ENCODE measurements at places on chromosomes 7 and 10.

GRCh38 chr10:77682393-77683087 lies 44.9 kb upstream of the KCNMA1 start:
- no peaks in the 10 kb centered on the region for H3K27me3 ChIP-seq
- H3K27ac ChIP-seq: no peak overlapping the region
- H3K4me3 ChIP-seq: no peak overlapping the region
- no peak for DNase-seq

DNA sequence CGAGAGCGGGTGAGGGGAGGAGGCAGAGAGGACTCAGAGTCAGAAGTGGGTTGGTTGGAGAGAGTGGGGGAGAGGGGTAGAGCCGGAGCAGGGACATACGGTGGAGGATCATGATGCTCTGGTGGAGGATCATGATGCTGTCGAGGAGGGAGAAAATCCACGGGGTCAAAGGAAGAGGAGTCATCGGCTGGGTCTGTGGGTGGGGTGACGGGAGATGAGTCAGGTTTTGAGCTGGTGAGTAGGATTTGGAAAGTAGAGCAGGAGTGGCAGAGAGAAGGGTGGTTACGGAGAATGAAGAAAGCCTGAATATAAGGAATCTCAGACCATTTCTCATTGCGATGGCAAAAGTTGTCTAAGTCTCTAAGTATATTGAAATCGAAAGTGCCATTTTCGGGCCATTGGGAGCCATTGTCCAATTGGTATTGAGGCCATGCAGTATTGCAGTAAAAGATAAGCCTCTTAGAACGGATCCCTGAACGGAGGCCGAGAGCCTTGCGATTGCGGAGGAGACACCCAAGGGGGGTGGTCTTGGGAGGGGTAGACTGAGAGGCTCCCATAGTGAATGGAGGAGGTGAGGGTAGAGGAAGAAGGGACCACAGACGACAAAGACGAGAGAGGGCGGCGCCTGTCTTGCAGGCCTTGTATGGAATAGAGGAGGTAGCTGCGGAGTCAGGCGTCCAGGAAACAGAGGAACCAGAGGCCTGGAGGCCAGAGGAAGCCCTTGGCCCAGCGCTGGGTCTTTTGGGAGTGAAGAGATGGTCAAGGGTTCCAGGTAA lies 23.8 kb downstream of the SCIN start:
- DNase-seq: no peak
- no peak overlapping the region for H3K4me3 ChIP-seq
- no peaks in the 10 kb centered on the region for H3K36me3 ChIP-seq
- H3K4me1 ChIP-seq: no peaks in the 10 kb centered on the region
- no peak overlapping the region for H3K27ac ChIP-seq
- no peaks in the 10 kb centered on the region for H3K27me3 ChIP-seq

DNA sequence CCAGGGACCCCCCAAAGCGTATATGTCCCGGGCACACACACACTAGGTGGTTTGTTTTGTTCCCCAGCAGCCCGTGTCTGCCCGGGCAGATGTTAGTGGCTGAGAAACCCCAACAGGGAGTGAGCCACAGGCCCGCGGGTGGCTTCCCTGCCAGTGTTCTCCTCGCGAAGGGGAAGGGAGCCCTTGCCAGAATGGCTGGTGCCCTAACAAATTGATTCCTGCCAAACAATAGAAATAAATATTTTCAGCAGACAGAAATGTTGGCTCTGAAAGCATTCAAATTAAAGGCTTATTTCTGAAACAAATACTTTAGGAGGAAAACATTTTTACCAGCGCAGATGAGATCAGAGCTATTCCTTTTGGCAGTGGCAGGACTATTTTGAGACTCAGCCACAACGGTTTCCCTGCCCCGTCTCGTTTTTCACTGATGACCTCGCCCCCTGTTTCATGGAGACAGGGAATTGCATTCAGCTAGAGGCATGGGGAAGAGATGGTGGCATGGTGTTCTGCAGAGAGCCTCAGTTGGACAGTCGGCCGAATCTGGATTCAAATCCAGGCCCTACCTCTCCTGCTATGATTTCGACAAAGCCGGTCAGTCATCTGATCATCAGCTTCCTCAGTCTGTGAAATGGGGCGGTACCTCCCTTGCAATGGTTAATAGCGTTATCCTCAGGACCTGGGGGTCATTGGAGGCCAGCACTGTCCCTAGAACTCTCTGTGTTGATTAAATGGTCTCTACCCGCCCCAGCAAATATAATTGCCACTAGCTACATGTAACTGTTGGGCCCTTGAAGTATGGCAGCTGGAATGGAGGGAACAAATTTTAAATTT lies 84.5 kb downstream of the CUX1 start:
- no peak for DNase-seq
- no peak overlapping the region for H3K4me3 ChIP-seq
- H3K27me3 ChIP-seq: no peaks in the 10 kb centered on the region

GRCh38 chr7:3106361-3106826 lies 62.7 kb upstream of the CARD11 start:
- no peak overlapping the region for H3K4me3 ChIP-seq
- no peaks in the 10 kb centered on the region for H3K27me3 ChIP-seq
- H3K27ac ChIP-seq: no peak overlapping the region
- H3K4me1 ChIP-seq: no peaks in the 10 kb centered on the region
- DNase-seq: no peak
- no peaks in the 10 kb centered on the region for H3K36me3 ChIP-seq

DNA sequence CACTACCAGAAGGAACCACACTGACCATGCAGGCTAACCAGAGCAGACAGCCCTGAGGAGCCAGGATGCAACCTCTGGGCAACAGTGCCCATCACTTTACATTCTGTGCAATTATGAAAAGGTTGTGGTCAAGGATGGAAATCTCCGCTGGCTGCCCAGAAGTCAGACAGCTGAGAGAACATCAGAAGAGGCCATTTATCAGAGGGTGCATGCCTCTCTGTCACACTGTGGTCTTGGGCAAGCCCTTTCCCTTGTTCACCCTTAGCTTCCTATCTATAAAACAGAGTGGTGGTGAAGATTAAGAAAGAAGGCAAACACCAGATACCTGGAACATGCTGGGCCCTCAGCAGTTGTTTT lies 120.7 kb upstream of the GDF10 start:
- no peaks in the 10 kb centered on the region for H3K4me1 ChIP-seq
- no peak overlapping the region for H3K4me3 ChIP-seq
- H3K36me3 ChIP-seq: no peaks in the 10 kb centered on the region
- no peak overlapping the region for H3K27ac ChIP-seq
- DNase-seq: no peak

GRCh38 chr7:30403477-30403876 lies 75.1 kb downstream of the NOD1 start:
- H3K4me3 ChIP-seq: no peak overlapping the region
- H3K4me1 ChIP-seq: no peaks in the 10 kb centered on the region
- no peak for DNase-seq
- no peaks in the 10 kb centered on the region for H3K27me3 ChIP-seq
- no peak overlapping the region for H3K27ac ChIP-seq

DNA sequence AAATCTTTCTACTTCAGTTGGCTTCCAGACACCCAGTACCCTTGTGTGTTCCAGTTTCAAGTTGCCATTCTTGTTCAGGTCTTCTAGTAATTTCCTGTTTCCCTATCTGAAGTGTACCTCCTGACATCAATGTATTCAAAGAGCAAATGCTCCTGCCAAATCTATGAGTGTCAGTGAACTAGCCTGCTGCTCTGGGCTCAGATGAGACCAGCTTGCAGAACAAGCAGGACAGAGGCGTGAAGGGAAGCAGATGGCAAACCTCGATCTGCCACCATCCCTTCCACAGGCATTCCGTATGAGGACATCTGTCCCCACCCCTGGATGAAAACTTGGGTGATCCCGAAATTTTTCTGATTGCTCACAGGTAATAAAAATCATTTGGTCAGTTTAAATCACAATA lies 4.4 kb upstream of the MPP7 start:
- no peaks in the 10 kb centered on the region for H3K27me3 ChIP-seq
- H3K36me3 ChIP-seq: no peaks in the 10 kb centered on the region
- no peak for DNase-seq
- no peak overlapping the region for H3K4me3 ChIP-seq
- peaks cover 10% of the 10 kb centered on the region for H3K4me1 ChIP-seq

DNA sequence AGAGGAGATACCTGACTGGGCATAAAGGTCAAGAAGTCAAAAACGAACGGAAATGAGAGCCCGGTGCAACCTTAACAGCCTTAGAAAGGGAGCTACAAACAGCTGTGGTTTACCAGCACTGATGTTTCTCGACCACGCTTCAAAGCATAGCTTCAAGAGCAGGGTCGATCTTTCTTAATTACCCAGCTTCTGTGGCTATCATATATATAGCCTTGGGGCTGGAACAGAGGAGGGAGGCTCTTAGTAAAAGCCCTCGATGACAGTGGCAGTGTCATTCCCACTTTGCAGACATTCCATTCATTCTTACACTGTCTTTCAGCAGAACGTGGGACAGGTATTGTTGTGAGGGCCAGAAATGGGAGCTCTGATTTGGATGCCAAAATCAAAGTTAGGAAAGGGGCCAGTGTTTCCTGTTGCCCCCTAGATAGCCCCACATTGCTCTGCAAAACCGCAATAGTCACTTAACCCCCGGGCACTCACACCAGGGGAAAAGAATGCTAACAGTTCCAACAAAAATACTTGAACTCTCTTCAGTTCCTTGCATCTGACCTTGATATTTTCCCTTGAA lies 141.5 kb downstream of the MTPAP start:
- no peaks in the 10 kb centered on the region for H3K27me3 ChIP-seq
- no peak overlapping the region for H3K27ac ChIP-seq
- DNase-seq: no peak
- no peak overlapping the region for H3K4me3 ChIP-seq
- H3K4me1 ChIP-seq: no peaks in the 10 kb centered on the region
- no peaks in the 10 kb centered on the region for H3K36me3 ChIP-seq

DNA sequence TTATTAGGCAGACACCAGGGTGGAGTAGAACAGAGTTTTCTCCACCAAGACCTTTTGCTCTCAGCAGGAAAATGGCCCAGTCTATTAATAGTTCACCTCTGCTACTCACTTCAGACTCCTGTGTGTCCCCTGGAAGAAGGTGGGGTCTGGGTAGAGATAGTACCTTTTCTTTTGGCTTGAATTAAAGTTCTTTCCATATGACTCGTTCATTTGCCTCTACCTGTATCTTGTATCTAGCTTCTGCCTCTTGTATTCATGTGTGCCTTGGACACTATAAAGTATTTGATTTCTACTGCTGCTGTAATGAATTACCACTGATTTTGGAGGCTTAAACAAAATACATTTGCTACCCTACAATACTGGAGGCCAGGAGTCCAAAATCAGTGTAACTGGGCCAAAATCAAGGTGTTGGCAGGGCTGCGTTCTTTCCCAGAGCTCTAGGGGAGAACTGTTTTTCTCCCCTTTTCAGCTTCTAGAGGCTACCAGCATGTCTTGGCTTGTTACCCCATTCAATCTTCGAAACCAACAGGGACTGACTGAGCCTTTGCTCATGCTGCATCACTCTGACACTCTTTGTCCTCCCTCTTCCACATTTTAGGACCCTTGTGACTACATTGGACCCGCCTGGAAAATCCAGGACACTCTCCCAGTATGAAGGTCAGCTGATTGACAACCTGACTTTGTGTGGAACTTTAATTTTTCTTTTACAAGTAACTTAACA lies 155.6 kb upstream of the PRSS58 start:
- H3K4me3 ChIP-seq: no peak overlapping the region
- H3K4me1 ChIP-seq: peaks cover 7% of the 10 kb centered on the region
- DNase-seq: no peak
- H3K27ac ChIP-seq: no peak overlapping the region
- no peaks in the 10 kb centered on the region for H3K27me3 ChIP-seq

GRCh38 chr10:44975431-44976331 lies 2.9 kb downstream of the DEPP1 start:
- peak overlapping the region; percentile 97 for H3K27ac ChIP-seq
- H3K36me3 ChIP-seq: peaks cover 48% of the 10 kb centered on the region
- peak; percentile 73 for DNase-seq
- H3K4me3 ChIP-seq: peak overlapping the region; percentile 49

- no peaks in the 10 kb centered on the region for H3K36me3 ChIP-seq
- peaks cover 11% of the 10 kb centered on the region for H3K4me1 ChIP-seq
- no peak for DNase-seq
- no peaks in the 10 kb centered on the region for H3K27me3 ChIP-seq
- no peak overlapping the region for H3K27ac ChIP-seq
- no peak overlapping the region for H3K4me3 ChIP-seq
Measured at GRCh38 chr10:58920655-58921003, 255.8 kb upstream of the PHYHIPL start.

DNA sequence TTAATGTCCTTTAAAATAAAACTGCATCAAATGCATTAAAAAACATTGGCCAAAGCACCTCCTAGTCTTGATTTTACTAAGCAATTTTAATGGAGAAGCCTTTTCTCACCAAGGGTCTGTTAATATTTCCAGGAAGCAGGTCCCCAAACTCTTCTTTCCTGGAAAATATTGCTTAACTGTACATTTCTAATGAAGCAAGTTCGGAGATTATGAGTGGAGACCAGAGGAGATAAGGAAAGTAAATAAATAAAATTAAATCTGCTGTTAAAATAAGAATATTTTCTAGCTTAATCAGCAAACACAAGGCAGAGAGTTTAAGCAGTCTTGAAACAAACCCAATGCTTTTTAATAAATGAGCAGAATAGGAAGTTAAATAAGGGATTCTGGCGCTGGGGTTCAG lies 322.4 kb downstream of the PTEN start:
- H3K27ac ChIP-seq: no peak overlapping the region
- H3K4me3 ChIP-seq: no peak overlapping the region
- DNase-seq: no peak

DNA sequence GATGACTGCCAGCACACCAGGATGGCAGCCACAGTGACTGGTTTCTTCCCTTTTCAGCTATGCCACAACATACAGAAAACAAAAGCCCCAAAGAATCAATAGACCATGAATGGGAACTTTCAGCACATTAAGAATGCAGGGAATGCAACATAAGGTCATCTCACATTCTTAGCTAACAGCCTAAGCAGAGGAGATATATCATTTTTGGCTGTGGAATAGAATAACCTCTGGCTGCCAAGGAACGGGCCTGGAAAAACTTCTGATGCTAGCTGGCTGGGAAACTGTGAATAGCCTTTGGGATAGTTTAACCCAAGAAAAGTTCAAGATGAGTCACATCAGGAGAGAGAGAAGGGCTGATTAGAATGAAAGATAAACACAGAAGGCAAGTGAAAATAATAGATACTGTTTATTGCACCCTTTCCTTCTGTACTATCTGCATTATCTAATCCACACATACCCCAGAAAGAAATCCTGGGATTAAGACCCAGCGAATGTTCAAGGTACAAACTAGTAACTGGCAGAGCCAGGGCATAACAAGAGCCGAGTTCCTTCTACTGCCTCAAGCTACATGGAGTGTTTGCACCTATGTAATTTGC lies 169.2 kb downstream of the SEMA3A start:
- no peak for DNase-seq
- no peaks in the 10 kb centered on the region for H3K36me3 ChIP-seq
- no peaks in the 10 kb centered on the region for H3K27me3 ChIP-seq
- no peak overlapping the region for H3K27ac ChIP-seq
- peaks cover 3% of the 10 kb centered on the region for H3K4me1 ChIP-seq

GRCh38 chr7:148155826-148156225 lies 434.7 kb upstream of the C7orf33 start:
- no peaks in the 10 kb centered on the region for H3K4me1 ChIP-seq
- H3K27ac ChIP-seq: no peak overlapping the region
